ENCODE measurements at places on chromosomes 7 and 10. TPM values are rescaled to one million over a fixed set of nuclear protein-coding genes. Genes with fewer than 3 reads are reported as not detected.

The SEMA4G gene
- 4.3 TPM for total RNA-seq

DNA sequence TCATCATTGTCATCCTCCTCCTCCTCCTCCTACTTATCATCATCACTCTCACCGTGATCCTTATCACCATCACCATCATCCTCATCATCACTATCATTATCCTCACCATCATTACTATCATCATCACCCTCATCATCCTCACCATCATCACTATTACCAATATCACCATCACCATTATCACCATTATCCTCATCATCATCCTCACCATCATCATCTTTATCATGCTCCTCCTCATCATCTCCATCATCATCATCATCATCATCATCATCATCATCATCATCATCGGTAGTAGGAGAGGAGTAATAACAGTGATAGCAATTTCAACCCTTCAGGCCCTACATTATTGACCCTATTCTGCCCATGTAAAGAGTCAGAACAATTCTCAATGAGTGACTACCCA is 345.9 kb upstream of the ZNF32 start:
- no peak overlapping the region for H3K27ac ChIP-seq
- no peak for DNase-seq
- no peaks in the 10 kb centered on the region for H3K36me3 ChIP-seq
- no peaks in the 10 kb centered on the region for H3K27me3 ChIP-seq

The CAV2 gene
- 83.8 TPM for total RNA-seq

GRCh38 chr10:556971-557637 is 132.4 kb downstream of the DIP2C start:
- no peak overlapping the region for H3K27ac ChIP-seq
- no peaks in the 10 kb centered on the region for H3K36me3 ChIP-seq
- no peaks in the 10 kb centered on the region for H3K27me3 ChIP-seq
- H3K4me3 ChIP-seq, result no peak overlapping the region
- no peak for DNase-seq

DNA sequence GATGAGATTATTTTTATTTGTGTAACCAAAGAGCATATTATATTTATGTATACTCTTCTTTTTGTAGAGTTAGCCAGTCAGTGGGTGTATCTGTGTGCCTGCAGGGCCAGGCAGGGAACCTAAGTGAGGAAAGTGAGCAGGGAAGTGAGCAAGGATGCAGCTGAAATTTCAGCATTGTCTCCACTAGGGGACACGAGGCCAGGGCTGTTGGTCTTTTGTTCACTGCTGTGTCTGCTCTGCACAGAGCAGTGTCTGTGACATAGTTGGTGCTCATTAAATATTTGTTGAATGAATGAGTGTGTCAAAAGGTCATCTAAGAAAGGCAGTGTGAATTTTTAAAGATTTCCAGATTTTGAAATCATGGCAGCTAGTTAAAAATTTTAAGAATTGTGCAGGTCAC is 51.8 kb downstream of the SUGCT start:
- H3K27ac ChIP-seq, result no peak overlapping the region
- no peaks in the 10 kb centered on the region for H3K36me3 ChIP-seq
- no peaks in the 10 kb centered on the region for H3K4me1 ChIP-seq

DNA sequence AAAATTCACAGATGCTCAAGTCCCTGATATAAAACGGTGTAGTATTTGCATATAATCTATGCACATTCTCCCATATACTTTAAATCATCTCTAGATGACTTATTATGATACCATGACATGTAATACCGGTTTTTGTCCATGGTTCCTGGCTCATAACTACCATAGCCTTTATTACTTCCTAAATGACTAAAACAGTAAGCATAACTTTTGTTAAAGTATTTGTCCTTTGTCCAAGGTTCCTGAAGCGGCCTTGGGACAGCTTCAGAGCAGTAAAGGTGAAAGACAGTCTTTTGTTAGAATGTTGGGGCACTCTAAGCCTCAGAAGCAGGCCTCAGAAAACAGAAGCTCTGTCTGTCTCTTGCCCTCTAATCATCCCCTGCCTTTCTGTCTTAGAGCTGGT is 4.0 kb downstream of the CRCP start:
- DNase-seq, result no peak
- H3K27me3 ChIP-seq, result no peaks in the 10 kb centered on the region
- peaks cover 10% of the 10 kb centered on the region for H3K4me1 ChIP-seq
- no peak overlapping the region for H3K27ac ChIP-seq

The GSTO2 gene
- 5.6 TPM for total RNA-seq

DNA sequence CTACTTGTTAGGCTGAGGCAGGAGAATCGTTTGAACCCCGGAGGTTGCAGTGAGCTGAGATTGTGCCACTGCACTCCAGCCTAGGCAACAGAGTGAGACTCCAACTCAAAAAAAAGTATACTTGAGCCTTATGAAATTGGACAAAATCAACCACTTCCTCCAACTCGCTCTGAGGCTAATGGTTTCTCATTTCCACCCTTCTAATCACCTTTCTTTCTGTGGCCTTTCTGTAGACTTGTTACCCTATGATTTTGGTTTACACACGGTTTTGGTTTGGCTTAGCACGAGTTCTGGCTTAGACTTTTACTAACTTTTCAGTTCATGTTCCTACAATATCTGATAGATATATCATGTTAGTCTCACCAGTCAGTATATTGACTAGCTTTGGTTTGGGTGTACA is 152.0 kb downstream of the PHTF2 start:
- no peak overlapping the region for H3K27ac ChIP-seq
- peaks cover 2% of the 10 kb centered on the region for H3K36me3 ChIP-seq
- DNase-seq, result no peak
- H3K4me1 ChIP-seq, result no peaks in the 10 kb centered on the region

DNA sequence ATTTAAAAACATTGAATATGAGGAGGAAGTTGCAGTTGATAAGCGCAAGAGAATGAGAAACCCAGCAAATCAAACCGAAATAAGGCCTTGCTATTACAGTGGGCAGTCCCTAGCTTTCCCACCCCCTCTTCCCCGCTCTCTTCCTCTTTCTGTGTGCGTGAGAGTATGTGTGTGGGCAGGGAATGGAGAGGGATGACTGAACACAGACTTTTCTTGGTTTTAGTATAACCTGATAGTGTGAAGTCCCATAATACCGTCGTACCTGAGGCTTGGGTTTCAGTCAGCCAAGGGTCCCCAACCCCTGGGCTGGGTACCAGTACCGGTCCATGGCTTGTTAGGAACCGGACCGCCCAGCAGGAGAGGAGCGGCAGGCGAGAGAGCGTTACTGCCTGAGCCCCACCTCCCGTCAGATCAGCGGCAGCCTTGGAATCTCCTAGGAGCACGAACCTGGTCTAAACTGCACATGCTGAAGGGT is 255.3 kb downstream of the CELF2 start:
- H3K27me3 ChIP-seq, result no peaks in the 10 kb centered on the region
- no peaks in the 10 kb centered on the region for H3K36me3 ChIP-seq
- H3K27ac ChIP-seq, result no peak overlapping the region
- no peak for DNase-seq
- no peaks in the 10 kb centered on the region for H3K4me1 ChIP-seq

GRCh38 chr10:102112210-102112817 is 7.9 kb downstream of the LDB1 start:
- DNase-seq, result no peak
- peaks cover 10% of the 10 kb centered on the region for H3K4me1 ChIP-seq
- no peaks in the 10 kb centered on the region for H3K27me3 ChIP-seq
- H3K36me3 ChIP-seq, result no peaks in the 10 kb centered on the region
- no peak overlapping the region for H3K27ac ChIP-seq

DNA sequence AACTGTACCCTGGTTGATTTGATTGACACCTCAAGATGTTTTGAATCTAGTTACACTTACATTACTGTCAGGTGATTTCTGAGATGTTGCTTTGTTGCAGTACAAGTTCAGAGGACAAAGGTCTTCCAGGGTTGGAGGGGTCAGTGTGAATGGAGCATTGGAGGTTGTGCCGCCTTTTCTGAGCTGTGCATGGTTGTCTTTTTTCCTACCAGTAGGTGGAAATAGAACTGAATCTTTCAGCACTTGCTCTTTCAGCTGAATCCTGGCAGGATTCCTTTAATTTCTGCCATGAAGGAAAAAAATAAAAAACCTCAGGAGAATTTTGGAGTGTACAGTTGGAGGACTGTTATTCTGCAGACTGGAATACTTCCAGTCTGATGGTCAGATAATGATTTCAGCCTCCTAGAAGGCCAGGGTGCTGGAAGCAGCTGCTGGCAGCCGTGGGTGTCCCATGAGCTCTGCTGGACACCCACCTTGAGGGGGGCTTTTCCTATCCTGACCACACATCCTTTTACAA is 82.7 kb downstream of the PLCE1 start:
- H3K27me3 ChIP-seq, result no peaks in the 10 kb centered on the region
- no peak overlapping the region for H3K4me3 ChIP-seq
- peak overlapping the region; percentile 69 for H3K27ac ChIP-seq
- no peaks in the 10 kb centered on the region for H3K36me3 ChIP-seq

DNA sequence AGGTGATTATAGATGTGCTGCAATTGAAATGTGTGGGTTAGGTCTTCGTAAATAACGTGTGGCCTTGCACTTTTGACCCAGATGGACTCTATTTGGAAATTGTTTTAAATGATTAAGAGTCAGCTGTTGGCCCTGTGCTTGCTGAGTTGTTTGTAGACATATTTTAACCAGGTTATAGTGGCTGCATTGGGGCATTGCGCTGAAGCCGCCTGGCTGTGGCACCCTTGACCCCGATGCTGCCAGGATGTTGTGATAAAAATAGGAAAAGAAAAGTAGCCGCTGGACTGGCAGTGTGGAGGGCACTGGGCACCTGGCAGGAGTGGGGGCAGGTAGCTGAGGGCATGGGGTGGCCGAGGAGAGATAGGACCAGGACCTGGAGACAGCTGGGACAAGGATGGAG is 13.4 kb downstream of the LRRC27 start:
- H3K4me1 ChIP-seq, result no peaks in the 10 kb centered on the region
- H3K27me3 ChIP-seq, result no peaks in the 10 kb centered on the region
- no peak overlapping the region for H3K4me3 ChIP-seq
- H3K36me3 ChIP-seq, result no peaks in the 10 kb centered on the region

The EGFR gene
- total RNA-seq, result 73.6 TPM

- no peak overlapping the region for H3K27ac ChIP-seq
- no peak for DNase-seq
- H3K4me1 ChIP-seq, result no peaks in the 10 kb centered on the region
- no peak overlapping the region for H3K4me3 ChIP-seq
- H3K27me3 ChIP-seq, result no peaks in the 10 kb centered on the region
- H3K36me3 ChIP-seq, result no peaks in the 10 kb centered on the region
Observed at GRCh38 chr10:104711302-104711721, 70.2 kb downstream of the SORCS3 start.

GRCh38 chr10:68595513-68595912 is 35.4 kb downstream of the TET1 start:
- H3K36me3 ChIP-seq, result no peaks in the 10 kb centered on the region
- no peak overlapping the region for H3K27ac ChIP-seq
- DNase-seq, result no peak
- H3K4me1 ChIP-seq, result no peaks in the 10 kb centered on the region
- H3K27me3 ChIP-seq, result no peaks in the 10 kb centered on the region
